Lower lobe of right lung (tissue), 2 donors: ENCODE measurements at places on chromosomes 7 and 10. TPM values are rescaled to one million over a fixed set of nuclear protein-coding genes. Genes with fewer than 3 reads are reported as not detected.

DNA sequence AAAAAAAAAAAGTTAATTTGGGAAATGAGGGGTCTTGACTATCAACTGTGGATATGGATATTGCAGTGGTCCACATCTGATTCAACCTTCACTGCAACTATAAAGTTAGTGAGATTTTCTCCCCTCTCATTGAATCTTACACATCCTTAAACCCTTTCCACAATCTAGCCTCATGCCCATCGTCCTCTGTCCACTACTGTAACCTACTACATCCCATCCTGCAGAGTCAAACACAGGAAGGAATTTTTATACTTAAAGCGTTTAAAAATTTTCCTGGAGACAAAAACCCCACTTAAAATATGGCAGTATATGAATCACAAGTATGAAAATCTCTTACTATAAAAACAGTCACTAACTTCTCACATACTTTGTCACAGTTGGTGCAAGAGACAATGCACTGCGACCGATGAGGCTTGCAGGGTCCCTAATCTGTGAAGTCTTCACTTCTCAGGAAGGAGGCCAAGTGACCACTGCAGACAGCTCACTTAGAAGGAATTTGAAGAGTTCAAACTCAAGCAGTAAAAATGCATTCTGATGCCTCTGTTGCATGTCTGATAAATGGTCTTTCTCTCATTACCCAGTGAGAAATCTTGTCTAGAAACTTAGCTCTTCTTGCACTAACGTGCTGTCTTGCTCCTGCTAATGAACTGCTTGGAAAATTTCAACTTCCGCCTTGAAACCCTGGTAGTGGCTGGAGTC, 50.3 kb upstream of the ST8SIA6 start:
- no peak overlapping the region for H3K4me3 ChIP-seq
- DNase-seq = no peak
- peaks cover 8% of the 10 kb centered on the region for H3K4me1 ChIP-seq
- no peak overlapping the region for H3K27ac ChIP-seq

GRCh38 chr7:66202441-66202840, 2.7 kb upstream of the TPST1 start:
- no peak overlapping the region for H3K4me3 ChIP-seq
- H3K4me1 ChIP-seq = peaks cover 20% of the 10 kb centered on the region
- DNase-seq = no peak
- no peaks in the 10 kb centered on the region for H3K36me3 ChIP-seq
- no peak overlapping the region for H3K27ac ChIP-seq
- H3K27me3 ChIP-seq = no peaks in the 10 kb centered on the region

DNA sequence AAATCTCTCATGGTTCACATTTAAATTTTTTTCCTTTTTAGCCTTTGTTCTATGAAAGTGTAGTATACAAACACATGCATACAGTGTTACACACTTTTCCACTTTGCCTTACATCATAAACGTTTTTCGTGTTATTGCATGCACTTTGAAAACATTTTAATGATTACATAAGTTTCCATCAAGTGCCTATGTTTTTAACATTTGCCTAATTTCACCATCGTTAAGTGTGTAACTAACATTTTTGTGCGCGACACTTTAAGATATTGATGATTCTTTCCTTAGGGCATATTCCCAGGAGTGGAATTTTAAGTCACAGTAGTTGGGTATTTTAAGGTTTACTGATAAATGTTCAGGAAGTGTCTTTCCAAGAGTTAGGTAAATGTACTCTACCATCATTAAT, 1.5 kb upstream of the FRAT2 start:
- no peak overlapping the region for H3K4me3 ChIP-seq
- peaks cover 3% of the 10 kb centered on the region for H3K36me3 ChIP-seq
- no peak for DNase-seq
- H3K4me1 ChIP-seq = peaks cover 42% of the 10 kb centered on the region
- H3K27me3 ChIP-seq = no peaks in the 10 kb centered on the region

GRCh38 chr10:92848441-92849233, at the start of gene EXOC6:
TSS of gene EXOC6 (plus strand) at chr10:92848520. CDS start at chr10:92848534, 14 bp downstream.
- H3K27ac ChIP-seq = peak within 1 kb of the TSS; percentile 91
- H3K27me3 ChIP-seq = no peaks in the 10 kb centered on the region
- no peaks in the 10 kb centered on the region for H3K36me3 ChIP-seq
- H3K4me1 ChIP-seq = peaks cover 33% of the 10 kb centered on the region
- H3K4me3 ChIP-seq = peak within 1 kb of the TSS; percentile 97

DNA sequence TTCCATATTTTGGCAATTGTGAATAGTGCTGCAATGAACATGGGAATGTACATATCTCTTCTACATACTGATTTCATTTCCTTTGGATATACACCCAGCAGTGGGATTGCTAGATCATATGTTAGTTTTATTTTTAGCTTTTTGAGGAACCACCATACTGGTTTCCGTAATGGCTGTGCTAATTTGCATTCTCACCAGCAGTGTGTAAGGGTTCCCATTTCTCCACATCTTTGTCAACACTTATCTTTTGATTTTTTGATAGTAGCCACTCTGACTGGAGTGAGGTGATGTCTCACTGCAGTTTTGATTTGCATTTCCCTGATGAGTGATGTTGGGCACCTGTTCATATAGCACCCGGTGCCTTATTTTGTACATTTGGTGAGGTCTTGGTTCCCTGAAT, 519.6 kb downstream of the REEP3 start:
- DNase-seq = no peak
- no peaks in the 10 kb centered on the region for H3K36me3 ChIP-seq
- peaks cover 10% of the 10 kb centered on the region for H3K4me1 ChIP-seq
- H3K27ac ChIP-seq = no peak overlapping the region
- H3K27me3 ChIP-seq = no peaks in the 10 kb centered on the region

DNA sequence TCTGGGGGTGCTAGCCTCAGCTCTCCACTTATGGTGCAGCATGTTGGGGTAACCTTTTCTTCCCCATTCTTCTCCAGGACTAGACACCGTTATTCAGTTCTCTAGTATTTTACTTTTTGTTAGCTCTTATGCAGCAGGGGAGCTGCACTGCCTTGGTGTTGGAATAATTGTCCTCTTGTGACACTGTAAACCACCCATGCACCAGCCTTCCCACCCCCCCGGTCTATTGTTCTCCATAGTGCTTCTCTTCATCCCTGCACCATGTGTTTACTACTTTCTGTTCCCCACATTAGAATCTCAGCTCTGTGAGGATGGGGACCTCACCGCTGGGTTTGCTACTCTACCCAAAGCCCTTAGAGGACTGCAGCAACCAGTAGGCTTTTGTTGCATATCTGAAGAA, 230.7 kb downstream of the RPS24 start:
- H3K36me3 ChIP-seq = no peaks in the 10 kb centered on the region
- H3K4me3 ChIP-seq = no peak overlapping the region
- no peak for DNase-seq
- H3K27ac ChIP-seq = no peak overlapping the region

DNA sequence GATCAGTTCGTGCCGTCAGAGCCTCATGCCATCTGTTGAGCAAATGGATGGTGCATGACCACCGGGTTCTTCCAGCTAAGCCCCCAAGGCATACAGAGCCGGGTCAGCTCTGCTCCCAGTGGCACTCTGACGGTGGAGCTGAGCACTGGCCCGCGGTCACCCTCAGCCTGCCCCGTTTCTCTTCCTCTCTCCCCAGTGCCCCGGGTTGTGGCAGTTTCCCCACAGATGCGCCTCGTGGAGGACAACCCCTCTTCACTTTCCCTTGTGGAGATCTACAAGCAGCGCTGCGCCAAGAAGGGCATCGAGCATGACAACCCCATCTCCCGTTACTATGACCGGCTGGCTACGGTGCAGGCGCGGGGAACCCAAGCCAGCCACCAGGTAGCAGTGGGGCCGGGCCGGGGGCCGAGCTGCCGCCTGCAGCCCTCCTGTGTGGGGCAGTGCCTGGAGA, 129.9 kb downstream of the TRRAP start:
- no peak overlapping the region for H3K4me3 ChIP-seq
- H3K36me3 ChIP-seq = peaks cover 91% of the 10 kb centered on the region

DNA sequence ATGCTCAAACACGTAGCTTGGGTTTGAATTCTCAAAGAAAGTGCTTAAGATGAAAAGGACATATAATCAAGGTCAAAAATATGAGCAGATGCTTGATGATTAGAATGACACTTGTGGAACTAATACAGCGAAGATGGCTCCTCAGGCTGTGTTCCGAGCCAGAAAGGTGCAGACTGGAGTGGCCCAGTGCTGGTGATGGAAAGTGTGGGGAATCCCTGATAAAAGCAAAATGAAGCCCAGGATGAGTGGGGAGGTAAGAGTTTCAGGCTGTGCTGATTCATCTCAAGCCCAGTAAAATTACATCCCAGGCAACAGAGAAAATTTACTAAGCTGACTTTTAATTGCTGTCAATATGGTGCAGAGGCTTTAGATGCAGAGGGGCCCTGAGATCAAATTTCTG, 77.8 kb upstream of the IKZF1 start:
- no peaks in the 10 kb centered on the region for H3K27me3 ChIP-seq
- H3K27ac ChIP-seq = no peak overlapping the region
- no peaks in the 10 kb centered on the region for H3K4me1 ChIP-seq
- no peak for DNase-seq
- no peaks in the 10 kb centered on the region for H3K36me3 ChIP-seq

GRCh38 chr7:28375729-28376128, 36.6 kb upstream of the CREB5 start:
- no peaks in the 10 kb centered on the region for H3K4me1 ChIP-seq
- no peak overlapping the region for H3K27ac ChIP-seq
- DNase-seq = no peak
- H3K27me3 ChIP-seq = no peaks in the 10 kb centered on the region

GRCh38 chr7:36475381-36475780, 85.7 kb downstream of the ANLN start:
- H3K36me3 ChIP-seq = no peaks in the 10 kb centered on the region
- no peak overlapping the region for H3K27ac ChIP-seq
- no peak overlapping the region for H3K4me3 ChIP-seq

GRCh38 chr10:59025981-59026765, 150.3 kb upstream of the PHYHIPL start:
- H3K36me3 ChIP-seq = no peaks in the 10 kb centered on the region
- no peak overlapping the region for H3K27ac ChIP-seq
- no peaks in the 10 kb centered on the region for H3K4me1 ChIP-seq
- H3K27me3 ChIP-seq = no peaks in the 10 kb centered on the region

DNA sequence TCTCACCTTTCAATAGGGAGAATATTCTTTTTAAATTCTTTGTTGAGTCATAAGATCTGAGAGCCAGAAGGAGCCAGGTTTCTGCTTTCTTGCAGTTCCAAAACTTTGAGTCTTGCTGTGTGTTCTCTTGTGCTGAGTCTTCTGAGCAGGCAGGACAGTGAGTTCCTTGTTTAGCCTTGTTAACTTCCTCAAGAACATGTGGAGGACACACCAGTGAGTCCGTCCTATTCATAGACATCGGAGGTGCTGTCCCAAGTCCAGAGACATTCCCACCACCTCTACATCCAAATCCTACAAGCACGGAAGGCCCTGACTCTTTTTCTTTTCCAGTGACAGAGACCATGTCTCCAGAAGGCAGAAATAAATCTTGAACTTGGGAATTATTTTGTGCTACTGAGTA, 135.2 kb upstream of the AGK start:
- no peaks in the 10 kb centered on the region for H3K4me1 ChIP-seq
- no peaks in the 10 kb centered on the region for H3K27me3 ChIP-seq
- no peak overlapping the region for H3K27ac ChIP-seq
- no peaks in the 10 kb centered on the region for H3K36me3 ChIP-seq

GRCh38 chr7:8753355-8753754, 319.9 kb downstream of the NXPH1 start:
- no peak overlapping the region for H3K4me3 ChIP-seq
- DNase-seq = no peak
- no peaks in the 10 kb centered on the region for H3K27me3 ChIP-seq
- no peaks in the 10 kb centered on the region for H3K4me1 ChIP-seq

- H3K4me1 ChIP-seq = no peaks in the 10 kb centered on the region
- no peaks in the 10 kb centered on the region for H3K36me3 ChIP-seq
- H3K27ac ChIP-seq = no peak overlapping the region
- no peak for DNase-seq
Observed at GRCh38 chr10:77256346-77256745, 381.3 kb downstream of the KCNMA1 start.

- H3K4me3 ChIP-seq = no peak overlapping the region
- no peak overlapping the region for H3K27ac ChIP-seq
- DNase-seq = no peak
- no peaks in the 10 kb centered on the region for H3K36me3 ChIP-seq
Observed at GRCh38 chr7:136528329-136528728, 340.1 kb upstream of the CHRM2 start.

DNA sequence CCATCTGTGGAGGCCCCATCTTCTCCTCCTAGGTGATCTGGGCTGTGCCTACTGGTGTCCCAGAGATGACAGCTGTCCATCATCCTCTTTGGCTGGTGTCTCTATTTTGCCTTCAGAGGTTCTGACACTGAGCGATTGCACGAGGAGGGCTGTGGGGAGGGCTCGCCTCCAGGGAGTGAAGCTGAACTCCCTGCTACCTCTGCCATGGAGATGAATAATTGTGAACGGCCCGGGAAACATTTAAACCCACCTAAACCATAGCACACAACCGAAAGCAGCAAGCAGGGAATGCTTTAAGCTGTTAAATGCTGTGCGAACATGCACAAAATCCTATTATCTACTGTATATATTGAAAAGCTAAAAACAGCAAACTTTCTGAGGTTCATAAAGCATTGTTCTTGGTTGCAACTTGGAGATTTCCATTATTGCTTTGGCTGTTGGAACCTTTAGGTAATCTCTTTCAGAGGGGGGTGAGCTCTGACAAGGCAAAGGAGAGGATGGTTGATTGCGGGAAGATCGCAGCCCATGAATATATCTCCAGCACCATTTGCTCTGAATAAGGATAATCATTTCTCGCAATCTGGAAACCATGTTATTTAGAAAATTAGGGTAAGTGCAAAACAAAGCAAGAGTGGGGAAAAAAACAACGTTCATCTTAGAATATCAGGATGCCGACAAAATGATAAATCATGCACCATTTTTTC, 507.6 kb downstream of the GALNT17 start:
- H3K27ac ChIP-seq = no peak overlapping the region
- no peaks in the 10 kb centered on the region for H3K36me3 ChIP-seq
- H3K4me3 ChIP-seq = no peak overlapping the region
- DNase-seq = no peak
- H3K4me1 ChIP-seq = no peaks in the 10 kb centered on the region

DNA sequence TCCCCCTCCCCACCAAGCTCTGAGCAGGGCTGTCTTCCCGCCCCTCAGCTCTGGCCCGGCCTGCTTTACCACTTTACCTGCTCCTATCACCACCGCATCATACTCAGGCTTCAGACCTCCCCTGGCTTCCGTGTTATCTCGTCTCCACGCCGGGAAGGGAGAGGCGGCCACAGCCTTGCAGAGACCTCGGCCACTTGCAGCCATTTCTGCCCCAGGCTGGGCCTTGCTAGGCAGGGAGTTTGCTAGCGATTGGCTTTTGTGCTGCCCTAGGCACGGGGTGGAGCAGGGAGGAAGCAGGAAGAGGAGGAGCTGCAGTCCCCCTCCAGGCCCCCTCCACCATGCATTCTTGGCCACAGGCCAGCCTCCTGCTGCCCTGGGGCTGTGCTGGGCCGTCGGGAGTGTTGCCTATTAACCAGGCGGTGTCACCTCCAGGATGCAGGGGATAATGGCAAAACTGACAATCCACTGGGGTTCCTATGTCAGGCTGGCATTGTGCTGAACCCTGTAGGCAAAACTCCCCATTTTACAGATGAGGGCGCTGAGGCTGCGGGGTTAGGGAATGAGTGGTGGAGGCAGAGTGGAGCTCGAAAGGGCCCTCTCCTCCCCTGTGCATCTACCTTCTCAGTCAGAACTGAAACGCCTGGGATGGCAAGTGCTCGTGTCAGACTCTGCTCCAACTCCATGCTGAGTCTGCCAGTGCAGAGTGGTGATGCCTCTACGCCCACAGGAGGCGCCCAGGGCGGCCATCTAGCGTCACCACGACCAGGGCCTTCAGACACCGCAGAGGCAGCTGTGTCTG, at the start of gene PYROXD2:
Gene PYROXD2, minus strand, starts transcription at position 251 of the 799 bp plus-strand sequence. Its CDS starts 47 bp downstream, at position 204.
- H3K27me3 ChIP-seq = no peaks in the 10 kb centered on the region
- peaks cover 30% of the 10 kb centered on the region for H3K4me1 ChIP-seq

HOXA10 gene
- total RNA-seq = 0.38 TPM

AZGP1 gene
- 31.8 TPM for total RNA-seq

IGF2BP3 gene
- 2.0 TPM for total RNA-seq

AKR1C2 gene
- total RNA-seq = 34.4 TPM
